ENCODE measurements at places on chromosomes 7 and 10. TPM values are rescaled to one million over a fixed set of nuclear protein-coding genes. Genes with fewer than 3 reads are reported as not detected.

The FAM25A gene
- total RNA-seq: not detected

DNA sequence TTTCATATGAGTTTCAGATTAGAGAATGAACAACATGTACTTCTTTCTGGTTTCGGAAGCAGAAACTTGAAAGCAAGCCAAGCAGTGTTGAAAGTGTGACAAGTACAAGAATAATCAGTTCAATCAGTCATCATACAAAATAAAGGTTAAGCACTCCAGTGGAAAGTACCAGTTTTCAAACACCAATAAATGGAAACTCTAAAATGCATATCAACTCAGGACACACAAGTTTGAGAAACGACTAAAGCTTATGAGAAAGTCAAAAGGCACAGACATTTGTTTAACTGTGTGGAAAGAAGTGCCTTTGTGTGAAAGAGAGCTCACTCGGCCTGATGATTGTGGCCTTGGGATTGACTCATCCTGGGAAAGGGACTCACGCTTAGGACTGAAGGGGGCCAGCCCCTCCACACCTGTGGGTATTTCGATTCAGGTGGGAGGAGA lies 60.6 kb upstream of the AKR1C1 start:
- no peak for DNase-seq

The CCDC136 gene
- total RNA-seq: 0.40 TPM

The HACD1 gene
- 2.9 TPM for total RNA-seq

The NUTM2E gene
- 0.08 TPM for total RNA-seq

The SPDYE17 gene
- total RNA-seq: not detected

GRCh38 chr10:96053985-96054384 lies 10.6 kb downstream of the CCNJ start:
- no peak for DNase-seq

DNA sequence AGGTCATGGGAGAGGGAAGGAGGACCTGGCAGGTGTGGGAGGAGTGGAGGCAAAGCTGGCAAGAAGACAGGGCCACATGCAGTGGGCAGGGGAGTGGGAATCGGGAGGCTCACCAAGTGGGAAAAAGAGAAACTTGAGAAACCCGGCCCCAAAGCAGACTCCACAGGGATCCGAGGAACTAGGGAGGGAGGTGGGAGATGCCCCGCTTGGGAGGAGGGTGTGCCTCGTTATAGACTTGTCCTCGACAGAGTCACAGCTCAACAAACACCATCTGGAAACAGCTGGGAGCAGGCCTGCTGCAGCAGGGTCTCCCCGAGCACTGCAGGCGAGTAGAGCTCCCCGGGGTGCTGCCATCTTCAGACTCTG lies 54.8 kb downstream of the MKI67 start:
- DNase-seq: no peak

DNA sequence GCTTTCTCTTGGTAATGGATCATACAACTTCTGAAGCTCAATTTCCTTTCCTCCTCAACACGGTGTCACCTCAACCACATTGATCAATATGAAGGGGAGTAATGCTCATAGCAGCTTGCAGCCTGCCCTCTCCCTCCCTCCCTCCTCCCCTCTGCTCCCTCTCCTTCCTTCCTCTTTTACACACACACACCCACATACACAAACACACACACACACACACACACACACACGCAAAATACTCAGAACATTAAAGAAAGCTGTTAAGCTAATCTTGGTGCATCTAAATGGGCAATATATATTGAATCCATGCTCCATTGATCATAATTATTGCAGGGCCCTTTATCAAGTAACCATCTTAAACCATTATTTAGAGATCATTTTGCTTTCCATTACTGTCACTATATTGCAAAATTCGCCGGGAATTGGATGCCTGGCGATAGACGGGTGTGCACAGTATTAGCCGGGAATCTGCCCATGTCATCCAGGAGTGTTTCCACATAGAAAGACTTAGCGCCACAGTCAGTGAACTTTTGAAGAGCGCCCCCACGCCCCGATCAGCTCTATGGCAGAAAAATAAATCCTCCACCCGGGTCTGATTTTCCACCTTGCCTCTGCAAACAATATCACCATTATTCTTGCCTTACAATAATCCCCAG lies 122.0 kb downstream of the PRLHR start:
- no peak for DNase-seq

DNA sequence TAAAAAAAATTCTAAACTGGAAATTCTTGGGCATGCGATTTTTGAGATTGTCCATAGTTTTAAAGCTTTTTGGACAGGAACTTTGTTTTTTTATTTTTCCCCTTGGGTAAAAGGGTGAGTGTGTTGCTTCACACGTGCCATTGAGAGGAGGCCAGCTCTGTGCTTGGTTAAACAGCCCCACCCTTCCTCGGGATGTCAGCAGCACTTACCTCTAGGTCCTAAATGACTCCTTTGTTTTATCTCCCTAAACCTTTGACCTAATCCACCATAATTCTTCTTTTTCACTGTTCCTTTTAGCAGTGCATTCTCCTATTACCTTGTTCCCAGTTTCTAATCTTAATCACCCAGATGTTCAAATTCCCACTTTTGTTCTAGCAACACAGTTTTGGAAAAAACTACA lies 83.5 kb downstream of the SEMA3D start:
- DNase-seq: no peak

DNA sequence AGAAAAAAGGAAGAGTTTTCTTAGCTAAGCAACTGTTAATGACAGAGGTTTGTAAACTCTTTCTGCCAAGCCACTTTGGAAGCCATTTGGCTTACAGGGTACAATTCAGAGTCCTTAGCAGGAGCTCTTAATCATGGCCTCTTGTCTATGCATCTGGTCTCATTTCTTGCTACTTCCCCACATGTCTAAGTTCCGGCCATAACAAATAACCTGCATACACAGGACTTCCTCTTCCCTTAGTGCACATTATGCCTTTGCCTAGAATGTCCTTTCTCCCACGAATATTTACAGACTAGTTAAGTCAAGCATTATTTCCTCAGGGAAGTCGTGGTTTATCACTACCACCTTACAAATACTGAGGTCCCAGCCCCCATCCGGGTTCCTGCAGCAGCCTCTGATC lies 8.6 kb upstream of the UPF2 start:
- DNase-seq: no peak

The KAT6B gene
- 9.4 TPM for total RNA-seq

The FOXI2 gene
- total RNA-seq: not detected

The WIPF3 gene
- total RNA-seq: 0.73 TPM

GRCh38 chr7:69882269-69882668 lies 284.0 kb downstream of the AUTS2 start:
- DNase-seq: no peak

The APBB1IP gene
- total RNA-seq: 16.1 TPM

The ANKIB1 gene
- total RNA-seq: 13.1 TPM

DNA sequence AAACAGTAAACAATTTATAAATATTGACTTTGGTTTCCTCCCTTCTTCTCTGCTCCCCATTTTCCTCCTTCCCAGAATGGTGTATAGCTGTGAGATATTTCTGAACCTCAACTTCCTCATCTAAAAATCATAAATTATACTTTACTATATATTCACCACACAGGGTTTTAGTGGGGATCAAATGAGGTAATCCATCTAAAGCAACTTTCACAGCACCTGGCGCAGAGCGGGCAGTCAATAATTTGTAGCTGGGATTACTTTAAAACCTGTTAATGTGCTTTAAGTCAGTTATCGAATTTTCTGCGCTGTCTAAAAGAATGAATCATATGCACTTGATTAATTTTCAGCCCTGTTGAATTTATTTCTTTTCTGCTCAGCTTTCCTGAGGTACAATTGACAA lies 172.7 kb downstream of the PTEN start:
- DNase-seq: no peak

GRCh38 chr10:34764472-34764946 lies 50.6 kb downstream of the PARD3 start:
- no peak for DNase-seq

The SPAM1 gene
- not detected for total RNA-seq

DNA sequence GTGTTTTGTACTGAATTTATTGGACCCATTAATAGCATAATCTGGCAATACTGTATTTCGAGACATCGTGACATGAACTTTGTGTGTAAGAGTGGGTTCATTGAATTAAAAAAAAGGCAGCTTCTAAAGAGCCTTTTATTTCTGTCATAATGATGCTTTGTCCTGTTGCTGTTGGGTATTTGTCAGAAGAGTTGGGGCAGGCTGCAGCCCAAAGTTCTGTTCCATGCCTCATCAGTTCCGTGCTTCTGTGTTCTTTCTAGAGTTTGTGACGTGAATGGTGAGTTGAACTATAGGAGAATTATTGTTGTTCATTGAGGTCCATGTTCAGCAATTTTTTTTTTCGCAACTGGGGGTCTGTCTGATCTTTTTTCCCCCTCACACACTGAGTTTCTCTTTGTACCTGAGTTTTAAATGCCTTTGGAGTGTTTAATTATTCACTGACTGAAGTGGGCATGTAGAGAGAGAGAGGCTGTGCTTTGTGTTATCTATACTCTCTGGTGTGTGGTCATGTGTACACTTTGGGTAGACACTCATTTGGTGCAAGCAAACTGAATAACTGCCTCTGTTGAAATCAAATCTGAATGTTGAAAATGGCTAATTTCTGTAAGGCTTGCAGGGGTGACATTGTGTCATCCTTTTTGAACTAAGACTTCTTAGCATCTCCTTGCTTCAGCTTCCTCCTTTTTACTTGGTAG lies 69.8 kb downstream of the ADD3 start:
- DNase-seq: no peak

The ENTPD1 gene
- total RNA-seq: 1.9 TPM

The CALHM1 gene
- not detected for total RNA-seq

DNA sequence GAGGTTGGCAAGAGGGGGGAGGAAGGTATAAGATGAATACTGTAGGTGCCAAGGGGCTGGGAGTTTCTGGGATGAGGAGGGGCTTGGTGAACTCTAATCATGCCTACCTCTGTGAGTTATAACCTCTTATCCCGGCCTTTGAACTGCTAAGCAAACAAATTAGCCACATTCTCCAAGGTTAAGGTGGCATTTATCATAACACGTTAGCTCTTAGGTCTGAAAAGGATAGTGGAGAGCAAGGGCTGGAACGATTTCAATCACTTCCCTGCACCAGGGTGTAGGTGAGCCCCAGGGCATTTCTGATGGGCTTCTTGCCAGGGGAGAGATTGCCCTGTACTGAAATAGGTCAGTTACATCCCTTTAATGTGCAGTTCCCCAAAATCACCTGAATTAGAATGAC lies 28.6 kb upstream of the DMBT1 start:
- no peak for DNase-seq

DNA sequence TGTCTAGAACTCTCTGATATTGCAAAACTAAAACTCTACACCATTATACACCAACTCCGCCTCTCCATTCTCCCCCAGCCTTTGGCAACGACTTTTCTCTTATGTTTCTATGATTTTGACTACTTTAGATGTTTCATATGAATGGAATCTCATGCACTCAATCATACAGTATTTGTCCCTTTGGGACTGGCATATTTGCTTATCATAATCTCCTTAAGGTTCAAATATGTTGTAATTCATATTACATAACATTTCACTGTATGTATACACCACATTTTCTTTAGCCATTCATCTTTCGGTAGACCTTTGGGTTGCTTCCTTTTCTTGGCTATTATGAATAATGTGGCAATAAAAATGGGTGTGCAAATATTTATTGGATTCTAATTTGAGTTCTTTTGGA lies 164.4 kb downstream of the ARL4A start:
- no peak for DNase-seq

- no peak for DNase-seq
Measured at GRCh38 chr7:68183176-68183575, 1186.5 kb downstream of the TYW1 start.

The SLC26A3 gene
- total RNA-seq: 0.93 TPM

The SLC18A3 gene
- not detected for total RNA-seq

DNA sequence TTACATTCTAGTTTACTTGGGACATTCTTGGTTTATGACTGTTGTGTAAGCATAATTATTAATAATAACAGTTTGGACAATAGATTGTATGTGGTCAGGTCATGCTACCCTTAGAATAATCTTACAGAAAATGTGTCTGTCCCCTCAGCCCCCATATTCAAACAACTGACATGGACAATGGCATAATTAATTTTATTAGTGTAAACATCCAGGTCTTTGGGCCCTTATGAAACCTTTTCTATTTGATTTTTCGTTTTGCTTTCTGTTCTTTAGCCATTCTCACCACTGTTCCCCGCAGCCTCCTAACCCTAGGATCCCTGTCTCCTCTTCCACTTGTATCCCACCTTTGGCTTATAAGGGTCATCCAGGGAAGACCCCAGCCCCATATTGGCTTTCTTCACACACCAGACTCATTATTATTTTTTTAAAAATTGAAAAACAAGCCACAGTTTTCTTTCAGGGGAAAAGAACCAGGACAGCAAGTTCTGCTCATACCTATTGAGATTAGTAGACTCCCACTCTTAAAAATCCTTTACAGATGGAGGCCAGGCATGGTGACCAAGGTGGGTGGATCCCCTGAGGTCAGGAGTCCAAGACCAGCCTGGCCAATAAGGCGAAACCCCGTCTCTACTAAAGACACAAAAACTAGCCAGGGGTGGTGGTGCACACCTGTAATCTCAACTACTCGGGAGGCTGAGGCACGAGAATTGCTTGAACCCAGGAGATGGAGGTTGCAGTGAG lies 11.5 kb downstream of the VIM start:
- DNase-seq: no peak

GRCh38 chr7:139855498-139856270 lies 26.6 kb downstream of the TBXAS1 start:
- no peak for DNase-seq

DNA sequence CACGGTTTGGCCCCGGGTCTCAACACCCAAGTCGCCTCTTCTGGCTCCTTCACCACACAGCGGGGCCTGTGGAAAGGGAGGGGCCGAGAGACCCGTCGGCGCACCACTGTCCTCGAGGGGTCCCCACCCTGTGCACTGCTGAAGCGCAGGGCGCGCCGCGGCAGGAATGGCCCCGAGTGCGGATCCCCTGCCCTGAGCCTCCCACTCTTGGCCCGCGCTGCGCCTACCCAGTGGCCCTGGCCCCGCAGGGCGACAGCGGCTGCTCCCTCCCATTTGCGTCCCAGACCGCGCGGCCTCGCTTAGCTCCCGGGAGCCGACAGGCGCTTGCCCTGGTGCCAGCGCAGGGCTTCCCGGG lies 2.1 kb upstream of the SFMBT2 start:
- no peak for DNase-seq

DNA sequence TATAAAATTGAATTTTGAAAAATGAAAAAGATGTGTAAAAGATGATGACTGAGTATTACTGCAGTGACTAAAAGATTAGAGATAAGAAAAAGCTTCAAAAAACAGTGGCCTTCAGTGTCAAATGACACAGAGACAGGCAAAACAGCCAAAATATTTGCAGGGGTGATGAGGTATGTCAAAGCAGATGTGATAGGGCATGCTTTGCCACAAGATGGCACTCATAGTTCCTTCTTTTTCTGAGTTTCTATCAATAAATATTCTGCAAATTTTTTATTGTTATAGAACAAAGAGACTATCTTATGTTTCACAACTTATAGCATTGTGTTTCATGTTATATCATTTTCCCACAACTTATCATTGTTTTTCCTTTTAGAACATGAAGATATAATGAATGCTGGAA lies 344.1 kb upstream of the HPS1 start:
- no peak for DNase-seq

DNA sequence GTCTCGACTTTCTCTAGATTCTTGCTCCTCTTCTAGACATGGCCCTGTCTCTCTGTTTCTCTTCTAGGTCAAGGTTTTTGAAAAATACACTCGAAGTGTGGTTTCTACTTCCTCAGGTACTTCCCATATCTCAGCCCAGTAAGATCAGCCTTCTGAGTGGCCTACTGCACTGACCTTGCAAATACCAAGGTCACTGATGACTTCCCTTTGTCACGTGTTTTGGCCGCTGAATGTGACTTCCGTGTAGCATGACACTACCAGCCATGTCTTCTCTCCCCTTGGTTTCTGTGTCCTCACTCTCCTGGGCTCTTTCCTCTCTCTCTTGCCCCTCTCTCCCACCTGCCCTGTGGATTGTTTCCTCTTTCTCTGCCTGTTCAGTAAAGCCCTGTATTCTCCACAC lies 7.9 kb upstream of the WIPF3 start:
- no peak for DNase-seq
